ENCODE measurements at places on chromosomes 16 and 17.

DNA sequence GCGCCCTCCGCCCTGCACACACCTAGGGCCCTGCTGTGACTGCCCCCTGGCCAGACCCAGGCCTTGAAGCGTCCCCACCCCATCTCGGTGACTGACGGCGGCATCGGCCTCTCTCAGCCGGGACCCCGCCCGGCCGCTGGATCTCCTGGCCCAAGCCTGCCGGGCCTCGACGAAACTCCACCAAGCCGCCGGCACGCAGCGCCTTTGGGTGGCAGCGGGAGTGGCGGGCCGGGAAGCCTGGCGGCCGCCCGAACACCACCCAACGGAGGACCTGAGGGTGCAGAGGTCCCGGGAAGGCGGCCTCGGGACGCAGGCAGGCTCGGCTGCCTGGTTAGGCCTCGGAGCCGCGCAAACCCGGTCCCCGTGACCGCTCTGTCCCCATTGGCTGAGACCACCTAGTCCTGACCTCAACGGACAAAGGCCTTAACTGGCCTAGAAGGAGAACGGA lies 12.0 kb upstream of the TMEM97 start:
- DNase-seq = no peak

DNA sequence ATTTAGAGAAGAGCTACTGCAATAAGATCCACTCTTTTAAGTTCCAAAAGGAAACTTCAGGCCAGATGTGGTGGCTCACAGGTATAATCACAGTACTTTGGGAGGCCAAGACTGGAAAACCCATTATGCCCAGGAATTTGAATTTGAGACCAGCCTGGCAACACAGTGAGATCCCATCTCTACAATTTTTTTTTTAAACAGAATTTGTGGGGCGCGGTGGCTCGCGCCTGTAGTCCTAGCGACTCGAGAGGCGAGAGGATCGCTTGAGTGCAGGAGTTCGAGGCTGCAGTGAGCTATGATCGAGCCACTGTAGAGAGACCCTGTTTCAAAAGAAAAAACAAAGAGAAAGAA lies 793 bp downstream of the COG7 start:
- no peak for DNase-seq

- no peak for DNase-seq
These were observed 33.0 kb downstream of the MPRIP start for GRCh38 chr17:17075125-17075781.

GRCh38 chr16:61813339-61813738 lies 222.9 kb downstream of the CDH8 start:
- DNase-seq = no peak

- DNase-seq = no peak
These were observed 3.5 kb upstream of the CAMKK1 start for GRCh38 chr17:3896108-3896967.
